ENCODE measurements at places on chromosomes 4 and X.

GRCh38 chr4:127782025-127782274, 172 bp upstream of the HSPA4L start:
- peaks cover 74% of the 10 kb centered on the region for H3K27me3 ChIP-seq
- no peak overlapping the region for H3K27ac ChIP-seq
- peaks cover 1% of the 10 kb centered on the region for H3K36me3 ChIP-seq

DNA sequence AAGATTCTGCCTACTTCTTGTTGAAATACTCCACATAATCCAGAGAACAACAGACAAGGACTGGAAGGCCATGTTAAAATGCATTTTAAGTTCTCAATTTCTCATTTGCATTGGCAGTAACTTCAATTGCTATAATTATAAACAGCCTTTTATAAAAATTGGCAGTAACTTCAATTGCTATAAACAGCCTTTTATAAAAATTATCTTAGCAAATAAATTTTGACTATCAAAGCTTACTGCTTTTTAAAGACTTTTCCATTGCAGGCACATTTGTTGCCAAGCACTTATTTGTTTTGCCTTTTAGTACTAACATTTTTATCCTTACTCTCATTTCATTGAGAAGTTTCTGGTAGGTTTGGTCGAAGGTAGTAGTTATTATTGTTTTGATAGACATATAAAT, 17.8 kb downstream of the SCFD2 start:
- peaks cover 2% of the 10 kb centered on the region for H3K4me1 ChIP-seq
- H3K27me3 ChIP-seq: no peaks in the 10 kb centered on the region
- H3K36me3 ChIP-seq: peaks cover 49% of the 10 kb centered on the region
- no peak overlapping the region for H3K27ac ChIP-seq
- no peak for DNase-seq
- no peak overlapping the region for H3K4me3 ChIP-seq

DNA sequence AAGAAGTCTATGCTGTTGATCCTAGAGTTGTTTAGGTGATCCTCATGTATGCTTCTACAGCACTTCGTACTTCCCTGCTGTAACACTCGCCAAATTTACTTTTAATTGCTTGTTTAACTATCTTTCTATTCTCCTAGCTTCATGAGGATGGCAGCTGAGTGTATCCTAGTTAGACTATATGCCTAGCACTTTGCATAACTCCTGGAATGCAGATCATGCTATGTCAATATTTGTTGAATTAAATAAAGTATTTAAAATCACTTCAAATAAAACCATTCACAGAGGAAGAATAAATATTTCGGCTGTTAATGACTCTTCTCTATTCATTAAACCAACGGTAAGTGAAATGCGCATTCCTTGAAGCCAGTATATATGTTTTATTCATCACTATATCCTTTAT, 55.1 kb downstream of the F9 start:
- H3K36me3 ChIP-seq: no peaks in the 10 kb centered on the region
- no peak overlapping the region for H3K4me3 ChIP-seq
- no peaks in the 10 kb centered on the region for H3K27me3 ChIP-seq
- H3K4me1 ChIP-seq: no peaks in the 10 kb centered on the region

DNA sequence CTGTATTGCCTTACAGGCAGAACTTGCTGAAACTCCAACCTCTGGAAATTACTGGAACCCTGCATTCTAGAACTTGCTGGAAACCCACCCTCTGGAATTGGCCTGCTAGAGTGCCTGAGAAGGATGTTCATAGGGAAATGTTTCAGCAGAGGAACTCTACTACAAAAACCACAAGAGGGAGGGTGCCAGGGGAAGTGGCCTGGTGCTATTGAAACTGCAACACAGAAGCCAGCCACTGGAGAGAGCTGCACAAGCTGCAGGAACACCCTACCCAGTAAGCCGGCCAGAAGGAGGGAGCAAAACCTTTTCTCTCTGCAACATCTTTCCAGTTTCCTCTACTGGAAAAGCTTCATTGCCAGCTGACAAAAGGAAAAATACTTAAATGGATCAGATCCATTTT, 2.5 kb upstream of the BRWD3 start:
- peaks cover 4% of the 10 kb centered on the region for H3K27me3 ChIP-seq
- H3K4me3 ChIP-seq: no peak overlapping the region
- H3K27ac ChIP-seq: no peak overlapping the region
- DNase-seq: peak; percentile 3
- peaks cover 14% of the 10 kb centered on the region for H3K4me1 ChIP-seq

- peaks cover 3% of the 10 kb centered on the region for H3K36me3 ChIP-seq
- H3K4me1 ChIP-seq: no peaks in the 10 kb centered on the region
- DNase-seq: no peak
Observed at GRCh38 chrX:413322-414201, 26.9 kb upstream of the PPP2R3B start.

DNA sequence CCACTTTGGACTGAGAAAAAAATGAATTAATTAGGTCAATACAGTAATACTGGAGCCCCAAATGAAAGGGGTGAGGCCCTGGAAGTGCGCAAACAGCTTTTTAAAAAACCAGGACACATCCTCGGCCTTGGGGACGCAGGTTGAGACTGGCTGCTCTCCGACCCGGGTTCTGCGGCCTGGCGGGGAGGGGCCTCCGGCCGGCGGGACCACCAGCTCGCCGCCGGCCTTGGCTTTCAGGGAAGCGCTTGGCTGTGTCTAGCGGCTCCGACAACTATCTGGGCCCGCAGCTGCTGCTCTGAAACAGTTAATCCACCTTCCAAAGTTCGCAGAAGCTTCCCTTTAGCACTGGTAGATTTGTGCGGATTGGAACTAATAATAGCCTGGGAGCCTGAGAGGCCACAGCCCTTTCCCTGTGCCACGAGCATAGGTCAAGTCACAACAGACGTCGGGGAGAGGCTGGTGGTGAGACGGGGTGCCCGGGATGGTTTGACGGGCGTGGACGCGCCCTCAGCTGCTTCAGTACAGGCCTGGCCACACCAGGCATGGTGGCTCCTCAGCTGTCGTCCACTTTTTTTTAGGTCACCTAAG, 1.1 kb upstream of the SEL1L3 start:
- peaks cover 31% of the 10 kb centered on the region for H3K4me1 ChIP-seq
- H3K36me3 ChIP-seq: peaks cover 12% of the 10 kb centered on the region
- peak overlapping the region; percentile 76 for H3K27ac ChIP-seq
- peaks cover 3% of the 10 kb centered on the region for H3K27me3 ChIP-seq
- no peak for DNase-seq

GRCh38 chr4:77141964-77142645, 14.9 kb upstream of the CCNG2 start:
- no peak overlapping the region for H3K27ac ChIP-seq
- H3K27me3 ChIP-seq: peaks cover 7% of the 10 kb centered on the region
- DNase-seq: no peak
- no peaks in the 10 kb centered on the region for H3K36me3 ChIP-seq

DNA sequence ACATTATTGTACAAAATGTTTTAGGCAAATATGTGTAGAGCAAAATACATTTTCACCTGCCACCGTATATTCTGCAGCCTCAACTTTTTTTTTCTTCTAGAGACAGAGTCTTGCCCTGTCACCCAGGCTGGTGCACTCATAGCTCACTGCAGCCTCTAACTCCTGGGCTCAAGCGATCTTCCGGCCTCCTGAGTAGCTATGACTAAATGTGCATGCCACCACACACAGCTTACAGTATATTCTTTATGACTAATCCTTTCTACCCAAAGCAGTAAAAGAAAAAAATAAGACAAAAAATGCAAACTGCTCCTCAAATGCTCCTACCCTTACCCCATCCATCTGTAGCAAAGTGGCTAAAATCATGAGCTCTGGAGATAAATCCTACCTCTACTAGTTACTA, 426.3 kb downstream of the KCNIP4 start:
- no peaks in the 10 kb centered on the region for H3K27me3 ChIP-seq
- DNase-seq: no peak
- no peak overlapping the region for H3K4me3 ChIP-seq
- H3K4me1 ChIP-seq: no peaks in the 10 kb centered on the region
- no peak overlapping the region for H3K27ac ChIP-seq
- no peaks in the 10 kb centered on the region for H3K36me3 ChIP-seq

DNA sequence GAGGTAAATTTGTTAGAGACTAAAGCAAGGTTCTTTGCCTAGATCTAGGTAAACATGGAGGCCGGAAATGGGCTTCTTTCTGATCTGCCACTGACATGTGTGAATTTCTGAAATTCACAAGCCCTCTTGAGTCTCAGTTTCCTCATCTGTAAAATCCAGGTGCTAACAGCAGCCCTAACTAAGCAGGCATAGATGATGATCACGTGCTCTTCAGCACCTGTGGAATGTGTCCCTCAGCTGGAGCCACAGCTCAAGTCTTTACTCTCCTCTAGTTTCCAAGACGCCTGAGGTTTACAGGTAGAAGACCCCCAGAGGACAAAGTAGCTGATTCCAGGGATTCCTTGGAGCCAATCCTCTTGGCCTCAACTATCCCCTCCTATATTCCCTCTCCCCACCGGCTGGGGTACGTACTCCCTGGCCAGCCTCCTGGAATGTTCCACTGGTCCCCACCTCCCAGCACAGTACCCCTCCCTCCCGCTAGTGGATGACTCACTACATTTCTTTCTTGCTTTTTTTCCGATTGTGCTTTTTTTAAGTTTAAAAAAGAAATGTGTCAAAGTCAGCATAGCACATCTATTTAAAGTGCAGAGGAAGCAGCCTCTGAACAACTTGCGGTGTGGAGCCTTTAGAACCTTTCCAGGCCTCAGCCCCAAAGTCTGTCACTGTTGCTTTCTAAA, 98.4 kb downstream of the PHKA2 start:
- H3K4me3 ChIP-seq: peak overlapping the region; percentile 86
- H3K27ac ChIP-seq: peak overlapping the region; percentile 79
- DNase-seq: no peak
- peaks cover 18% of the 10 kb centered on the region for H3K4me1 ChIP-seq

GRCh38 chr4:137417676-137418075, 114.6 kb downstream of the PCDH18 start:
- H3K36me3 ChIP-seq: no peaks in the 10 kb centered on the region
- H3K27ac ChIP-seq: no peak overlapping the region
- no peaks in the 10 kb centered on the region for H3K27me3 ChIP-seq
- no peak overlapping the region for H3K4me3 ChIP-seq
- no peaks in the 10 kb centered on the region for H3K4me1 ChIP-seq

DNA sequence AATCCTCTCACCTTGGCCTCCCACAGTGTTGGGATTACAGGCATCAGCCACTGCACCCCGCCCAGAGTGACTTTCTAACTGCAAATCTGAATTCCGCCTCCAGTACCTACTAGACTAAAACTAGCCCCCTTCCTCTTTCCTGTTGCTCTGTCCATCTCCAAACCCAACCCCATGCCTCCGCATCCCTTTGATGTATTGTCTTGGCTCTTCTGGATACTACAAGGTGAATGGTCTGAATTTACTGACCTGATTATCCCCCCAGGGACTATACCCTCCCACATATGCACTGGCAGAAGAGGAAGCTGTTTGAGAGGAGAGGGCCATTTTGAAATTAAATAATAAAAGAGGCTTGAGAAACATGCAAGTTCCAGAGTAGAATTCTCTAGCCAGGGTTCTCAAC, 17.7 kb upstream of the TFDP3 start:
- H3K4me1 ChIP-seq: no peaks in the 10 kb centered on the region
- no peak overlapping the region for H3K4me3 ChIP-seq
- H3K36me3 ChIP-seq: no peaks in the 10 kb centered on the region
- no peaks in the 10 kb centered on the region for H3K27me3 ChIP-seq
- no peak overlapping the region for H3K27ac ChIP-seq
- DNase-seq: no peak

- no peak overlapping the region for H3K27ac ChIP-seq
- peaks cover 18% of the 10 kb centered on the region for H3K4me1 ChIP-seq
- peaks cover 11% of the 10 kb centered on the region for H3K36me3 ChIP-seq
- DNase-seq: no peak
Observed at GRCh38 chrX:7115557-7115956, 32.0 kb upstream of the STS start.

- H3K27ac ChIP-seq: no peak overlapping the region
- no peaks in the 10 kb centered on the region for H3K4me1 ChIP-seq
- no peak overlapping the region for H3K4me3 ChIP-seq
- H3K27me3 ChIP-seq: no peaks in the 10 kb centered on the region
- H3K36me3 ChIP-seq: no peaks in the 10 kb centered on the region
Observed at GRCh38 chrX:96906741-96907140, 23.0 kb downstream of the RPA4 start.

DNA sequence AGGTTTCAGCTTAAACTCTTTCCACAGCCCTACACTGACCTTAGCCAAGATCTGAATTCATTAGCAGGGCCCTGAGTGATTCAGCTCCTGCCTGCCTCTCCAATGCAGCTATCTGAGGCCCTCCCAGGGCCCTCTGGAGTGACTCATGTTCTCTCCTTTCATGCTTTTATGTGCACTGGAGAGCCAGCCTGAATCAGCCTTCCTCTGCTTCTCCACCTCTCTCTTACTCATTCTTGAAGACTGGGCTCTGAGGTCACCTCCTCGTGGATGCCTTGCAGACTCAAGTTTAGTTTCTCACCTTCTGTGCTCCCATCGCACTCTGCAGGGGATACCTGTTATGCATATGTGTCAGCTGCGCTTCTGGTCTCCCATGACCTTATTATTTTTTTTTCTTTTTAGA, 3.1 kb upstream of the OCIAD2 start:
- no peaks in the 10 kb centered on the region for H3K27me3 ChIP-seq
- peak overlapping the region; percentile 13 for H3K27ac ChIP-seq
- peak; percentile 75 for DNase-seq
- peaks cover 22% of the 10 kb centered on the region for H3K4me1 ChIP-seq

GRCh38 chrX:80306007-80306406, 114.2 kb upstream of the TENT5D start:
- no peaks in the 10 kb centered on the region for H3K27me3 ChIP-seq
- no peaks in the 10 kb centered on the region for H3K36me3 ChIP-seq
- no peak overlapping the region for H3K27ac ChIP-seq
- no peaks in the 10 kb centered on the region for H3K4me1 ChIP-seq
- no peak overlapping the region for H3K4me3 ChIP-seq
- DNase-seq: no peak

DNA sequence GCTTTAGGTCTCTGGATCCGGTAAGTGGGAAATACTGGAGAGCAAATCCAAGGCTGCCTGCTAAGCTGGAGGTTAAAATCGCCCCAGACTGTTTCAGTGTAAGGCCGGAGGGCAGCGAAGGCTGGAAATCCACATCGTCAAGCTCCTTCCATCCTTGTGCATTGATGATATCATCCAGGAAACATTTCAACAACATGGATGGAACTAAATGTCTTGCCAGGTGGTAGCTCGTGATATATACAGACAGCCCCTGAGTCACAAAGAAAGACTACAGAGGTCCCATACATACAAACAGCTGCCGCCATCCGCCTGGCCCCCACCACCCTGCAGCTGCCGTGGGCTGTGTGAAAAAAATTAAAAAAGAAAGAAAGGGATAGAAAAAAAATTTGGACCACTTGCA, 148.9 kb upstream of the RBPJ start:
- peaks cover 21% of the 10 kb centered on the region for H3K4me1 ChIP-seq
- DNase-seq: no peak
- H3K27ac ChIP-seq: no peak overlapping the region
- no peaks in the 10 kb centered on the region for H3K27me3 ChIP-seq
- no peaks in the 10 kb centered on the region for H3K36me3 ChIP-seq

DNA sequence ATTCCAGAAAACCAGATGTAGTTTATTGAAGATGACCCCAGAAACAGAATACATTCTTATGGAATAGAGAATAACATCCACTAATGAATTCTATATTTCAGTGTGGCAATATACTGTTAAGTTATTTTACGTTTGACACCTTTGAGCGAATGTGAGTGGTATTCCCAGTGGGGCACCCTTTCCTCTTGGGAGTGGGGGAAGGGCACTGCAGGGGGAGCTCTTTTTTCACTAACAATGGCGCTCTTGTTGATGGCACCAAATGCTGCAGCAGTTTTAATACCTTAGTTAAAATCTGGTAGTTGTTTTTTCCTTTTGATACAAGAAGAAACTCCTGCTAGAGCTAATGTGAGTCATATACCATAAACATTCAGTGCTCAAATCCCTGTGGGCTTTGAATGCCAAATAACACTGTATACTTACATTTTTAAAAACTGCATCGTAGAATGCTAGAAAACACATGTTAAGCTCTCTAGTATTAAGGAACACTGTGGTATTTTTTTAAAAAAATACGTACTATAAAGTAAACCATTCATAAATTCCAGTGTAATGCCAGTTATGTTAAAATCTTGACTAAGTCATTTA, 178.5 kb downstream of the DCHS2 start:
- H3K4me1 ChIP-seq: no peaks in the 10 kb centered on the region
- no peak overlapping the region for H3K27ac ChIP-seq
- no peaks in the 10 kb centered on the region for H3K36me3 ChIP-seq

All from T-helper 2 cell treated with Interferon-gamma antibody and Interleukin-4, amounts not matched to agents 5 μg/mL and 100 μg/mL, for 36 hours (primary cell).